ENCODE measurements at places on chromosomes 6 and 20.

DNA sequence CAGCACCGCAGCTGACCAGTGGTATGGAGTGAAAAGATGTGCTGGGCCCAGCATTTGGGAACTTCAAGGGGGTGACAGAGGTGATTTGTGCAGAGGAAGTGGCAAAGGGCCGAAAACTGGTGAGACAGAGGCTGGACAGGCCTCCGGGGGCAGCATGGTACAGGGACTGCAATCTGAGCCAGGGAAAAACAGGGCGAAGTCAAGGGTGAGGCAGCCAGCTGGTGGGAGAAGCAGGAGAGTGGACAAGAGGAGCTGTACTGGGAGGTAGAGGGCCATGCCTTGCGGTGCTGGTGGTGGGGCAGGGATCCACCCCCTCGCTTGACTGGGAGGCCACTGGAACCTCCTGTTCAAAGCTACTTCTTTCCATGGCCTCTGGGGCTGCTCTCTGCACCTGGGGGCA is 7.3 kb upstream of the GFRA4 start:
- DNase-seq: no peak

- DNase-seq: no peak
These were observed 380.3 kb upstream of the RSPO3 start for GRCh38 chr6:126738146-126738545.

DNA sequence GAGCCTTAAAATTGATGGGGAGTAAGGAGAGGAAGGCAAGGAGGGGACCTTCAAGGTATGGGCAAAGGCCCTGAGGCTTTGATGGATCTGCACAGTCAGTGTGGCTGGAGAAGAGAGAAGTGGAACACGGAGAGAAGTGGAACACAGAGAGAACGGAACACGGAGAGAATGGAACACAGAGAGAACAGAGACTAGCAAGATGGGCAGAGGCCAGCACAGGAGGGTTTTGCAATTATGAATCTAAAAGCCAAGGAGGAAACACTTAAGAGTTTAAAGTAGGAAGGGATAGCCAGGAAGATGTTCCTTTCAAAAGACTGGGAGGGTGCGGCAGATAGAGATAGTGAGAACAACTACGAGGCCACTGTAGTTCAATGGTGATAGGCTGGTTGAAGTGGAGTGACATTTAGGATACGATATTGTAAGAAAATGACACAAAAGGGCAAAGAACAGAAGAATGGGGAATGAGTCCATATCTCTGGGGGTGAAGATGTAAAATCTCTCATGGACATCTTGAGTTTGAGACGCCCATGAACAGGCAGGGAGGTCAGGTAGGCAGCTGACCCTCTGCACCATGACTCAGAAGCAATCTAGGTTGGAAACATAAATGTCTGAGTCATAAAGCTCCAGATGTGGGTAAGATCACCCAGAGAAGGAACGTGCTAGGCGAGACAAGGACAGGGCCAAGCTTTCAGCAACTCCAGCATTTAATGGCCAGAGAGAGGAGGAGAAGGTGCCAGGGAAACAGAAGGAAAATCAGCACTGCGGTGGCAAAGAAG is 25.4 kb downstream of the ZMYND8 start:
- no peak for DNase-seq

GRCh38 chr6:125198398-125198937 is 44.9 kb downstream of the TPD52L1 start:
- no peak for DNase-seq

DNA sequence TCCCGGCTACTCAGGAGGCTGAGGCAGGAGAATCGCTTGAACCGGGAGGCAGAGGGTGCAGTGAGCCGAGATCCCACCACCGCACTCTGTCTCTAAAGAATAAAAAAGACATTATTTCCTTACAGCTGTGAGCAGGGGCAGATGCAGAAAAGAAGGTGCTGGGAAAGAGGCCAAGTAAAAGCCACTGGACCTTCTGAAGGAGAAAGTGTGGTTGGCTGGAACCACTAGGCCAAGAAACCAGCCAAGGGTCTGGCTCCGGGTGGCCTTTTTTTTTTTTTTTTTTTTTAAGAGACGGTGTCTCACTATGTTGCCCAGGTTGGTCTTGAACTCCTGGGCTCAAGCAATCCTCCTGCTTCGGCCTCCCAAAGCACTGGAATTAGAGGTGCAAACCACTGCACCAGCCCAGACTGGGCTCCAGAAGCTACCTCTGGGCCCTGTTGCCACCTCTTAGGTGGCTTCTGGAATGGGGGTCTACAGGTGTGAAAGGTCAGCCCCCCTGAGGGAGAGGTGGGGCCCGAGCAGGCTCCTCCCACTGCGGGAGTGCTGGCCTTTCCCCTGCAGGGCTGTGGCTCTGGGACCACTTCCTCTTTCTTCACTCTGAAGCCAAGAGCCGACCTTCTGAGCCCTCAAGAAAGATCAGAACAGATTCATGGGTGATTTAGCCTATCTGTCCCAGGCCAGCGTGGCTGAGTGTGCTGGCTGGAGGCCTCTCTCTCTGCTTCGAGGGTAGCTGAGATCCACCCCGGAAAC is at the start of gene FGD2:
FGD2 (plus strand) TSS at position 595 of the 750 bp plus-strand sequence. CDS start 163 bp downstream, outside the sequence.
- DNase-seq: no peak

DNA sequence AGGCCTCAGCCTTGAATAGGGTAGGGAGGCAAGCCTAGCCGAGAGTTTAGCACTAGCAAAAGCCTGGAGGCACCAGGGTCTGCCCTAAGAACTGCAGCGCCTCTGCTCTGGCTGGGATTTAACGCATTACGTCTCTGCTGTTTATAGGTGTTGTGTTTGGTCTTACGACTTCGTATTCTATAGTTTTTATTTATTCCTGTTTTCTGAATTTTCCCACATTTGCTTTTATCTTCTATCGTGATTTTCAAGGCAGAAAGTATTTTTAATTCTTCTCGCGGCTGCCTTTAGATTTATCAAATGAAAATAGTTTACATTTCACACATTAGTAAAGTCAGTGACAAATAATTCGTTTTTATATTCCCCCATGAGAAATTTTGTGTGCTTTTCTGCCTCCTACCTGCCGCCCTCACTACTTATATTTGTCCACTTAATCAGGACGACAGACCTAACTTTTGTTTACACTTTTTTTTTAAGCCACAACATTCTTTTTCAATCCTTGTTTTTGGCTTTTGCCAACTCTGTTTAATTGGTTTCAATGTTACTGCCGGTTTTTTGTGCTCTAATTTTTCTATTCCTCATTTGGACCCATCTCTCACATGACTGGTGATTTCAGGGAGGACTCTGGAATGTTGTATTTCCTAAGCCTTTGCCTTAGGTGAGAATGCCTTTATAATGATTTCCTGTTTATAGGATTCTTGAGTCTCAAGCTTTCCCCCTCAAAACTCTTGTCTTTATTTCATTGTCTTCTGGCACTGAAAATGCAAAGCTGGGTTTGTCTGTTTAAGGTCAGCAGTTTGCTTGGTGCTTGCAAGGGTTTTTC is 1.3 kb upstream of the LZTS3 start:
- no peak for DNase-seq

DNA sequence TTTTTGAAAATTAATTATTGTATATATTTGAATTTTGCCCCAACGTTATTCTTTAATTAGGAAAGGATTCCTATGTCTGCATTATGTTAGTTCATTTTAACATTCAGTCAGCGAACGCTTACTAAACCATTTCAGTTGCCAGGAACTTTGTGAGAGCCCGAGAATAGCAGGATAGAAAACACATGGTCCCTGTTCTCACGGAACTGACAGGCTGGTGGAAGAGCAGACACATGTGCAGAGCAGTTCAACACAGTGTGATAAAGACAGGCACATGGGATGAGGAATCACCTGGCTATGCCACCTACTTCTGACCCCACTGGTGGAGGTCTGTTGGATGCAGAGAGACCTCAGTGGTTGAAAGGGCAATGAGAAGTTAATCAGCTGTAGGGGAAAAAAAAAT is 367.2 kb downstream of the EPM2A start:
- DNase-seq: no peak

- no peak for DNase-seq
These were observed 652.3 kb upstream of the FLRT3 start for GRCh38 chr20:14989535-14990290.

GRCh38 chr6:90484903-90485302 is 102.0 kb downstream of the MAP3K7 start:
- no peak for DNase-seq

- DNase-seq: no peak
These were observed 6.5 kb downstream of the DDO start for GRCh38 chr6:110408901-110409300.

- no peak for DNase-seq
These were observed 31.1 kb upstream of the STX16 start for GRCh38 chr20:58619864-58620431.

- DNase-seq: no peak
These were observed 859.7 kb downstream of the EPHA7 start for GRCh38 chr6:92559611-92560010.

DNA sequence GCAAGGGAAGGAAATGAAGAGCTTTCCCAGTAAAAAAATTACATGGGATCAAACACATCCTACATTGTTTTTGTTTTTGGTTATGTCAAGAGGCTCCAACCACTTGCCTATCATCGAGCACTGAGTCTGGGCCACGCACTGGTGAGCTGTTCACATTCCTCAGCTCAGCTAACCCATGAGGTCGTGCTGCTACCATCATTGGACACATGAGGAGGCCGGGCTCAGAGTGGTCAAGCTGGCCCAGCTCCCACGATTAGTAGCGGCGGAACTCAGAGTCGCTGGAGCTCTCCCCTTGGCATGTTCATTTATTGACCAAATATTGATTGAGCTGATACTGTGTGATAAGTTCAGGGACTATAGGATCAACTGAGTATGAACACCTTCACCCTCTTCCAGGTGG is 164.9 kb downstream of the CDH26 start:
- DNase-seq: no peak

DNA sequence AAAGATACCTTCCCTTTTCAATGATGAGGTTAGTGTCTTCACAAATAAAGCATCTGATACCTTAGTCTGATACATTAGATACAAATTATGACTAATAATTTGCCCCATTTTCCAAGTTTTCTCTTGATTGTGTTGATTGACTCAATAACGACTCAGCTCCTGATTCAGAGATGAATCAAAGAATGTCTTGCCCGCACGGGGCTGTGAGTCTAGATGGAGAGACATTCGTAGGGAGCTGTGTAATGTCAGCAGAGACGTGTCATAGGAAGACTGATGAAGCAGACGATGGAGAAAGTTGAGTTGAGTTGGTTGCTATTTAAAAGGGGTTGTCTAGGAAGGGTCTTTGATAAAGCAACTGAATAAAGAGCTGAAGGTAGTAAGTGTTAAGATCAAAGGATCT is 78.2 kb downstream of the TSHZ2 start:
- DNase-seq: no peak
